ENCODE measurements at places on chromosomes 5 and 9.

DNA sequence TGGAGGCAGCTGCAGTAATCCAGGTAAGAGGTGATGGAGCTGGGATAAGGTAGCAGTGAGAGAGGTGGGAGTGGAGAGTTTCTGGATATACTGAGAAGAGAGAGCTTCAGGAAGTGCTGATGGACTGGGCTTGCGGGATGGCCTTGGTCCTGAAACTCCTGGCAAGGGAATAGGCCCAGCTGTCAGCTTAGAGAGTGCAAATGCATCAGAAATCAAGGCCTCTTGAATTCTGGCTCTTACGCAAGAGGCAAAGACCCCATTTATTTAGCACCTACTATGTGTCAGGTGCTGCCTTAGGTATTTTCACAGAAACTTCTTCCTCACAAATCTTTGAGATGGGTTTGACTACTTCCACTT lies 227.2 kb upstream of the MAP3K1 start:
- DNase-seq, result no peak

DNA sequence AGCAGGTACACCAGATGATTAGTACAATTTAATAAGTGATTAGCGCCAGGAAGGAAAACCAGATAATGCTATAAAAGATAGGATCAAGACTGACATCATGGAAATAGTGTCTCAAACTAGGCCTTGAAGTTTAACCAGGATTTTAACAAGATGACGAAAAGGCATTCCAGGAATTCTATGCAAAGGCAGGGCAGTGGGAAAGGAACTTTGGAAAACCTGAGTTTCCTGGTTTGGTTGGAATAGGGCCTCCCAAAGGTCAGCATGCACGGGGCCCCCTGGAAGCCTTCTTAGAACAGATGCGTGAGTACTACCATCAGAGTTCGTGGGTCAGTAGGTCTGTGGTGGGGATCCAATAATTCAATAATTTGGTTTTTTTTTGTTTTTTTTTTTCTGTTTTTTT lies 935.2 kb upstream of the DMAC1 start:
- DNase-seq, result no peak

GRCh38 chr5:112417931-112418658 lies 982 bp downstream of the EPB41L4A start:
- DNase-seq, result no peak

DNA sequence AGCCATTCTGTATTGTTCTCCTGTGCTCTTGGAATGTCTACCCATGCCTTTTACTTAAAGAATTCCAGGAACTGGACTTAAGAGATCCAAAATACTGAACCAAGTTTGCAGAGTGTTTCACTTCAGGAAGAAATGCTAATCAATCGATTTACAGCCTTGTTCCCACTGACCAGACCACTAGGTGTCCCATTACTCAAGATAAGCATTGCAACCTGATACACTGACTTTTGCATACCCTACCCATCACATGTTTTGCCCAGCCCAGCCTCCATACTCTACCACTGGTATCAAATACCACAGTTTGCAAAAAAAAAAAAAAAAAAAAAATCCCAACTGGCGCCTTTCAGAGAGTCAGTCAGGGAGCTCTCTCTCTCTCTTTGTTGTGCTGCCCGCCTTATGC lies 550.8 kb downstream of the CDH9 start:
- DNase-seq, result no peak

DNA sequence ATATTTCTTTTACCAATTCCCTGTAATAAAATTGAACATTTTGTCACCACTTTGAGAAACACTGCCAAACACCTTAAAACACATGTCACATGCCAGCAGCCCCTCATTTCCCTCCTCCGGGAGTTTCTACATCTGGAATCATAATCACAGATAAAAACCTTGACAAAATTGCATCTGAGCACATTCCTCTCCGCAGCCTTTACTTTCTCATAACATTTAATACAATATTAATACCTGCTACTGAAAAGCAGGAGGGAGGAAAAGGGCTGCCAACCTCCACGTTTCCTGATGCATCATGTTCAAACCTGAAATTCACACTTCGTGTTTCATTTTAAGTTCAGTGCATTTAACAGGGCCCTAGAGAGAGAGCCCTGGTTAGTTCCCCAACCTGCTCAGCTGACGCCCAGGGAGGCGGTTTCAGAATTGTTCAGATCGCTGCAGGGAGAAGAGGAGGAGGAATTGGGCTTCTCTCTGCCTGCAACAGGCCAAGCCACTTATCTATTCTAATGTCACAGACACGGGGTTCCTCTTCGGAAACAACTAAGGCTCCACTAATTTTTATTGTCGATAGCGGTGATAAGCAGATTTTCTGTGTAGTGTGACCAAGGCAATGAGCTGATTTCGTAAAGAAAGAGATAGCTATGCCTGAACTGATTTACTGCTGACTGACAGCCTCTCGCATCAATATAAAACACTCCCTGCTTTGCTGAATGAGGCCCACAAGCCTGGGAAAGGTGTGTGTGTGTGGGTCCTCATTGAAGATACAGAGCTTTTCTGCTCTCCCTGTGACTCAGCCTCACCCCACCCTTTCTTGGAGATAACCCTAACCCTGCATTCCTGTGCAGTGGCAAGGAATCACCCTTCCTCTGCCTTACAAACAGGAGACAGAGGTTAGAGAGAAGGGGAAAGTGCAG lies 4.9 kb upstream of the LHX2 start:
- DNase-seq, result no peak

All from activated naive CD4-positive, alpha-beta T cell (primary cell).